Activated naive CD4-positive, alpha-beta T cell treated with anti-CD3 and anti-CD28 coated beads for 36 hours (primary cell): ENCODE measurements at places on chromosomes 16 and 17. TPM values are rescaled to one million over a fixed set of nuclear protein-coding genes. Genes with fewer than 3 reads are reported as not detected.

GCGR gene
- total RNA-seq, result not detected

SLC35G6 gene
- not detected for total RNA-seq

CCL4L2 gene
- total RNA-seq, result 1.0 TPM

CD300LB gene
- total RNA-seq, result not detected

GAA gene
- 32.1 TPM for total RNA-seq

LAT gene
- 128 TPM for total RNA-seq

NKD1 gene
- 2.6 TPM for total RNA-seq

RNU2-1 gene
- 7,820 TPM for total RNA-seq

USP22 gene
- 144 TPM for total RNA-seq

SLFN14 gene
- not detected for total RNA-seq

GRCh38 chr17:58314706-58315015 is 13.9 kb downstream of the TSPOAP1 start:
- H3K4me1 ChIP-seq, result peaks cover 11% of the 10 kb centered on the region
- H3K27ac ChIP-seq, result no peak overlapping the region
- H3K36me3 ChIP-seq, result peaks cover 2% of the 10 kb centered on the region
- no peak for DNase-seq
- H3K4me3 ChIP-seq, result no peak overlapping the region

GRCh38 chr17:13288248-13288647 is 270.4 kb upstream of the ELAC2 start:
- DNase-seq, result no peak
- H3K4me1 ChIP-seq, result no peaks in the 10 kb centered on the region
- H3K27me3 ChIP-seq, result no peaks in the 10 kb centered on the region

DNA sequence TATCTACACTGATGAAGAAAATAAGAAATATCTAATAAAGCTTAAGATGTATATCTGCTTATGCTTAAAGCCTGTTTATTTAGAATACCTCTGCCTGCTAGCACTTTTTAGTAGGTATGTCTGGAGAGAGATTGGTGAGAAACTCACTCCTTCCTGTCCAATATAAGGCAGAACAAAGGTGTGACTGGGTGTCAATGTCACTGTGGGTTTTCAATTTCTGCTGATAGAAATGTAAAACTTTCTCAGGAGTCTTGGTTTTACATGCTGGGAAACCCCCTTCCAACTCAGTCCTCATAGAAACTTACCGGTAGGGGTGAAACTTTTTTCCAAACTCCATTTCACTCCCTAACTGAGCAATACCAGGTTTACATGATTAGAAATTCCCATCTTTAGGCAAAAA is 17.8 kb upstream of the MPHOSPH6 start:
- peaks cover 10% of the 10 kb centered on the region for H3K27me3 ChIP-seq
- H3K36me3 ChIP-seq, result no peaks in the 10 kb centered on the region
- no peak overlapping the region for H3K27ac ChIP-seq
- H3K4me3 ChIP-seq, result no peak overlapping the region

DNA sequence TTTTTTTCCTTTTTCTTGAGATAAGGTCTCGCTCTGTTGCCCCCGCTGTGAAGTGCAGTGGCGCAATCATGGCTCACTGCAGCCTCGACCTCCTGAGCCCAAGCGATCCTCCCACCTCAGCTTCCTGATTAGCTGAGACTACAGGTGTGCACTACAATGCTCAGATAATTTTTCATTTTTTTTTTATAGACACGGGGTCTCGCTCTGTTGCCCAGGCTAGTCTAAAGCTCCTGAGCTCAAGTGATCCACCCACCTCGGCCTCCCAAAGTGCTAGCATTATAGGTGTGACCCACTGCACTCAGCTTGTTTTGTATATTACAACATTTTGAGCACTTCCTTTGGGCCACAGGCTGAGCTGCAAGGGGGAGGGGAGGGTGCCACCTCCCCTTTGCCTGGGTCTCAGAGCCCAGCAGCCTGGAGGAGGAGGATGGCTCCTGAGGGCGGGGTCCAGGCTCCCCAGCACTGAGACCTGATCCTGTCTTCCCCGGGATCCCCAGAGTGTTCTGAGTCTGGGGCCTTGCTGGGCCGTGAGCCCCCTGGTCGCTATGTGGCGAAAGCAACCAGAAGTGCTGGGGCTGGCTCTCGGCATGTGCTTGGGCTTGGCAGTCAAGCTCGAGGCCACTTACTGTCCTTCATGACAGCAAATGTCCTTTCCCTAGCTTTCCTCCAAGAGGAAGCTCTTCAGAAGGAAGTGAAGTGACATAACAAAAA is 8.1 kb downstream of the DEF8 start:
- H3K4me3 ChIP-seq, result no peak overlapping the region
- H3K27ac ChIP-seq, result no peak overlapping the region
- DNase-seq, result no peak
- no peaks in the 10 kb centered on the region for H3K4me1 ChIP-seq
- H3K36me3 ChIP-seq, result peaks cover 6% of the 10 kb centered on the region

DNA sequence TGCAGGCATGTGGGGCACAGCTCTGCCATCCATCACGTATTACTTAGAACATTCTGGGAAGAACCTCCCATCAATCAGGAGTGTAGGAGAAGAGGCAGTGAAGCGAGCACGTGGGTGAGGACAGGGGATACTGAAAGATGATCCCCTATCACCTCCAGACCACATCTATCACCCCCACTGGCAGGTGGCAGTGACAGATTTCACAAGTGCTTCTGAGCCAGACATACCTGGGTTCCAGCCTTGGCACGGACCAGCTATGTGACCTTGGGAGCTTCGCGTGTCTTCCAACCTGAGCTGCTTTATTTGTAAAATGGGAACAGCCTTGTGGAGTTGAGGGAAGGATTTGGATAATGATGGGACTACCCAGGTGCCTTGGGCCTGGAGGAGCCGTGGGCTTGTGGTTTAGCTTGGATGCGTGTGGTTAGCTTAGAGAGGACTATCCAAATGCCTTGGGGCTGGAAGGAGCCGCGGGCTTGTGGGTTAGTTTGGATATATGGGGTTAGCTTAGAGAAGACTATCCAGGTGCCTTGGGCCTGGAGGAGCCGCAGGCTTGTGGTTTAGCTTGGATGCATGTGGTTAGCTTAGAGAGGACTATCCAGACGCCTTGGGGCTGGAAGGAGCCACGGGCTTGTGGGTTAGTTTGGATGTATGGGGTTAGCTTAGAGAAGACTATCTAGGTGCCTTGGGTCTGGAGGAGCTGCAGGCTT is 206.4 kb downstream of the ENGASE start:
- no peak overlapping the region for H3K4me3 ChIP-seq
- DNase-seq, result no peak
- no peak overlapping the region for H3K27ac ChIP-seq
- peaks cover 5% of the 10 kb centered on the region for H3K27me3 ChIP-seq
- H3K36me3 ChIP-seq, result no peaks in the 10 kb centered on the region

GRCh38 chr17:55524440-55525220 is 13.4 kb upstream of the SMIM36 start:
- no peak overlapping the region for H3K4me3 ChIP-seq
- H3K4me1 ChIP-seq, result no peaks in the 10 kb centered on the region

DNA sequence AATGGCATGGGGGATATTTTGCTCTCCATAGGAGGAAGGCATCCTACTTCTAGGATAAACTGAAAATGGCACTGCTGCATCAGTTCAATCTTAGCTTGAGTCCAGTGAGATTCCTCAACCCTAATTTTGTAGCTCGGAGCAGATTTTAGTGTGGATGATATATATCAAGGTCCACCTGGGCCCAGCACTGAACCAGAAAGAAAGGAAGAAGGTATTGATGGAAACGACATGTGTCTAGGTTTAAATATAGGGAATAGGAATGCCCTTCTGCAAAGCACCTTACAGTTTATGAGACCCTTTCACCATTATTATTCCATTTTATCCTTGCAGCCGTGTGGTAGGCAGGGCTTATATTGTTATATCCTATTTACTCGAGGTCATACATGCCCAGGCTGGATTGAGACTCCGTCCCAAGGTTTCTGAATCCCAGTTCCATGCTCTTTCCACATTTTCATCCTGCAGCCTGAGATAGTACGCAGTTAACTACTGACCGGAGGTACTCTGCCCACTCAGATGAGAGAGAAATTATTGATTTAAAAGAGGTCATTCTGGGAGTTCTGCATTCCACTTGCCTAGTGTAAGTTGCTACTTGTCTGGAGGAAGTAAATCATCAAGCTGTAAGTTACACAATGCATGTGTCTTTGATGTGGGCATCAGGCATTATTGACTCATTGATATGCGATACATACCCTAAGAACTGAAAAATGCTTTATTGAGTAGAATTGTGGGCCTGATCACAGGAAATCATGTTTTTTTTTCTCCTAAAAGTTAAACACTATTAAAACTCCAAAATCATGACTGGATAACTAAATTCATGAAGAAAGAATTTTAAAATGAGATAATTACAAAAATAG is 10.1 kb downstream of the KRT39 start:
- H3K27ac ChIP-seq, result no peak overlapping the region
- H3K27me3 ChIP-seq, result peaks cover 4% of the 10 kb centered on the region

- H3K27ac ChIP-seq, result no peak overlapping the region
- no peaks in the 10 kb centered on the region for H3K36me3 ChIP-seq
- no peak overlapping the region for H3K4me3 ChIP-seq
- H3K4me1 ChIP-seq, result peaks cover 34% of the 10 kb centered on the region
- peak; percentile 67 for DNase-seq
Measured at GRCh38 chr16:68369697-68370580, 59.1 kb downstream of the PRMT7 start.

DNA sequence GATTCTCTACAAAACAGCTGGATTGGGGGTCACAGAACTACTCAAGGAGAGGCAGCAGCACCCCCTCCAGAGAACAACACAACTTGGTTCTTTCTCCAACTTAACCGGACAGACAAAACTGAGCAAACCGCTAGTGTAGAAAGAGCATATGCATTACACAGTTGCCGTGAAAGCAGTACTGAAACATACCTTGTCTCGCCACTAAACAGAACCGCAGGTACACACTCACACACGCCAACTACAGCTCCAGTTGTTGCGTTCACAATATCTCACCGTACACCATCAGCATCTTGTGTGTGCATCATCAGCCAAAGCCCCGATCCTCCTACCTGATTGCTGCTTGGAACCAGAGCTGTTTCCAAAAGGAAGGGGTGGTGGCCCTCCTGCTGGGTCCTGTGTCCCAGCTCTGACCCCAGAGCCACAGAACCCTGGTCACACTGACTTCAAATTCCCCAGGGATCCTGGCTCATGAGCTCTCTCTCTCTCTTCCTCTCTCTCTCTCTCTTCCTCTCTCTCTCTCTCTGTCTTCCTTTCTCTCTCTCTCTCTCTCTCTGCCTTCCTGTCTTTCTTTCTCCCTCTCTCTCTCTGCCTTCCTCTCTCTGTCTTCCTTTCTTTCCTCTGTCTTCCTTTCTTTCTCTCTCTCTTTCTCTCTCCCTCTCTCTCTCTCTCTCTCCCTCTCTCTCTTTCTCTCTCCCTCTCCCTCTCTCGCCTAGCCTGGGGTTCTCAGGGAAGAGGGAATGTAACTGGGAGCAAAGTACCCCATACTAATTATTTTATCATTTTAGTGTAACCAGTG is 8.4 kb downstream of the PIMREG start:
- no peak for DNase-seq
- H3K27me3 ChIP-seq, result no peaks in the 10 kb centered on the region
- H3K4me1 ChIP-seq, result peaks cover 6% of the 10 kb centered on the region
- H3K4me3 ChIP-seq, result no peak overlapping the region
- no peaks in the 10 kb centered on the region for H3K36me3 ChIP-seq

- peaks cover 11% of the 10 kb centered on the region for H3K4me1 ChIP-seq
- no peak for DNase-seq
- H3K27me3 ChIP-seq, result no peaks in the 10 kb centered on the region
- no peak overlapping the region for H3K4me3 ChIP-seq
Measured at GRCh38 chr16:80703131-80704071, 101.0 kb downstream of the CDYL2 start.

GRCh38 chr17:16155536-16155935 is 59.8 kb downstream of the NCOR1 start:
- no peak overlapping the region for H3K4me3 ChIP-seq
- no peaks in the 10 kb centered on the region for H3K4me1 ChIP-seq
- peaks cover 38% of the 10 kb centered on the region for H3K36me3 ChIP-seq
- no peak for DNase-seq
- no peak overlapping the region for H3K27ac ChIP-seq

GRCh38 chr16:49464877-49465504 is 91.4 kb downstream of the C16orf78 start:
- peaks cover 44% of the 10 kb centered on the region for H3K4me1 ChIP-seq
- H3K27me3 ChIP-seq, result no peaks in the 10 kb centered on the region
- H3K4me3 ChIP-seq, result no peak overlapping the region
- DNase-seq, result peak; percentile 42
- H3K27ac ChIP-seq, result peak overlapping the region; percentile 52

- H3K4me1 ChIP-seq, result no peaks in the 10 kb centered on the region
- no peak overlapping the region for H3K4me3 ChIP-seq
- H3K36me3 ChIP-seq, result no peaks in the 10 kb centered on the region
- peak; percentile 7 for DNase-seq
- H3K27me3 ChIP-seq, result no peaks in the 10 kb centered on the region
- no peak overlapping the region for H3K27ac ChIP-seq
Measured at GRCh38 chr17:12395733-12396354, 269.8 kb upstream of the MYOCD start.

DNA sequence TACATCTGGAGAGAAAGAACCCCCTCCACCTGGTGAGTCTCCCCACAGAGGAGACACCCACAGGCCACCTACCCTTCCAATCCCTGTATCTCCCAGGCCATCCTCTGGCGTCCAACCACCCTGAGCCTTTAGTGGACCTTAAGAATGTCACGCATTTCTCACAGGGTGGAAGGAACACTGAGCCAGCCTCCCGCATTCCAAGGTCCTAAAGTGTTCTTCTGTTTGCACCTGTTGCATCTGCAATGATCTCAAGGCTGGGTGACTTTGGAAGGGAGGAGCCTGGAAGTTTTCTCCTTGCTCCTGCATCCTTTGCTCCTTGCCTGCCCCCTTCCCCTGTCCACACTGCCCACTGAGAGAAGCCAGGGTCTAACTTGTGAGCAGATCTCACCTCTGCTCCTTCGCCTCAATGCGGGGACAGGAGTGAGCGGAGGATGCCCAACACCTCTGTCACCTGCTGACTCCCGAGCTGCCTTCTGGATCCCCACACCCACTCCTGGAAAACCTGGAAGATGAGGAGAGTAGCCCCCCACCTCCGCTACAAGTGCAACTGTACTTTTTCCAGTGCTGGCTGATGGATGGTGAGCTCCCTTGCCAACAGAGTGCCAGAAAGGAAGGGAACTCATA is 3.7 kb downstream of the CHST5 start:
- H3K36me3 ChIP-seq, result no peaks in the 10 kb centered on the region
- H3K4me3 ChIP-seq, result no peak overlapping the region
- no peaks in the 10 kb centered on the region for H3K4me1 ChIP-seq
- no peak overlapping the region for H3K27ac ChIP-seq
- no peaks in the 10 kb centered on the region for H3K27me3 ChIP-seq

- no peak overlapping the region for H3K27ac ChIP-seq
- DNase-seq, result no peak
- H3K36me3 ChIP-seq, result no peaks in the 10 kb centered on the region
Measured at GRCh38 chr17:42653179-42654124, 5.6 kb upstream of the TUBG2 start.
